Naive thymus-derived CD8-positive, alpha-beta T cell (primary cell): ENCODE measurements at places on chromosomes 4 and X.

DNA sequence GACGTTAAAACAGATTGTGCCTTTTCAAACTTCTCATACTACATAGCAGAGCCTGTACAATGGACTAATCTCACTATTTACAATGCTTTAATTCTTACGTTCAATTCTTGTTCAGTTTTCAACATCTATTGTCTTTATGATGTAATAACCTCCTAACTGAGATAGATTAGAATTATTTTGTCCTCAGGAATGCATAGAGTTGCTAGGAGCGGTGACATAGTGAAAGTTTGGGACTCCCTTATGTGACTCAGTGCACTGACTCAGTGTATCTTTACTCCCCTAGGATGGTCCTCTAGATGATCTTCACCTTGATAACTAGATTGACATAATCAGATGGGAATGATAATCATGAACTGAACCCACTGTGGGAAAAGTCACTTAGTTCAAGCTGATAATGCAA, 151.5 kb downstream of the VEGFC start:
- no peaks in the 10 kb centered on the region for H3K36me3 ChIP-seq
- H3K27me3 ChIP-seq: no peaks in the 10 kb centered on the region
- H3K4me3 ChIP-seq: no peak overlapping the region
- no peak overlapping the region for H3K27ac ChIP-seq
- H3K4me1 ChIP-seq: no peaks in the 10 kb centered on the region
- DNase-seq: no peak

- H3K4me1 ChIP-seq: no peaks in the 10 kb centered on the region
- H3K4me3 ChIP-seq: no peak overlapping the region
- no peak for DNase-seq
- no peaks in the 10 kb centered on the region for H3K36me3 ChIP-seq
- no peak overlapping the region for H3K27ac ChIP-seq
- H3K27me3 ChIP-seq: no peaks in the 10 kb centered on the region
Observed at GRCh38 chrX:29496636-29497180, 718.7 kb upstream of the MAGEB2 start.

GRCh38 chr4:26130841-26131432, 189.9 kb upstream of the RBPJ start:
- H3K36me3 ChIP-seq: no peaks in the 10 kb centered on the region
- peaks cover 4% of the 10 kb centered on the region for H3K27me3 ChIP-seq
- H3K27ac ChIP-seq: no peak overlapping the region
- peaks cover 5% of the 10 kb centered on the region for H3K4me1 ChIP-seq
- no peak for DNase-seq

DNA sequence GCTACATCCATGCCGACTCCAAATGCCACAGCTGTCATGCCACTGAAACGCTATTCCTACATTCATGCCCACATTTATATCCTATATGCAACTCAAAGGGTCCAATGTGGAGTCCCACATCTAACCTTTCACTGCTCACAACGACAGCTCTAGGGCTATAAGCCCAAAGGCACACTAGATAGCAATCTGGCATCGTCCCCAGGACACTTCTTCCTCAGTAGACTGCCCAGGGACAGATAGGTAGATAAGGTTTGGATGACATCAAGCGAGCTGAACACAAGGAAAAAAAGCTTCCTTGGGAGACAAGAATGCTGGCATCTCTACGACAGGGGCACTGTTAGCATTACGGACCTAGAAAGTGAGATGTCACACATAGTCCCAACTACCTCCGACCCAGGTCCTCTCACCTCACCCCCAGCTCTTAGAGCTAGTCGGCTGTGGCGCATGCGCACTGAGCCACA, 685 bp downstream of the RAB9B start:
- peaks cover 3% of the 10 kb centered on the region for H3K4me1 ChIP-seq
- no peak for DNase-seq
- peak overlapping the region; percentile 72 for H3K27ac ChIP-seq
- no peaks in the 10 kb centered on the region for H3K36me3 ChIP-seq

DNA sequence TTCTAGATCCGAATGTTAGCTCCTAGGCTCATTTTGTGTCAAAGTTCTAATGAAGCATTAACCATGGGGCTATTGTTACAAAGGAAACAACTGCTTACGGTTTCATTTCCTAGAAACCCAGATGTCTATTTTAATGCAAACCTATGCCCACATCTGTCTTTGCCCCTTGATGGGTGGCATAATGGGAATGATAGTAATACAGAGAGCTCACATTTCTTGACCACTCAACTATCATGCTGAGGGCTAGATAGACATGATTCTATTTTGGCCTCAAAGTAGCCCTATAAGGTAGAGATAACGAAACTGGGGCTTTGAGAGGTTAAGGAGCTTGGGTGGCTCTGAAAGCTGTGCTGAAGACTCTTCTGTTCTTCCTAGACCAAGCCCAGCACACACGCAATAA, 1.9 kb downstream of the TLR7 start:
- H3K4me3 ChIP-seq: no peak overlapping the region
- H3K4me1 ChIP-seq: peaks cover 1% of the 10 kb centered on the region
- no peaks in the 10 kb centered on the region for H3K27me3 ChIP-seq

- peaks cover 5% of the 10 kb centered on the region for H3K36me3 ChIP-seq
- no peaks in the 10 kb centered on the region for H3K27me3 ChIP-seq
- peak overlapping the region; percentile 81 for H3K4me3 ChIP-seq
- no peak for DNase-seq
- peak overlapping the region; percentile 79 for H3K27ac ChIP-seq
Observed at GRCh38 chr4:109730619-109731545, 1.0 kb upstream of the PLA2G12A start.

DNA sequence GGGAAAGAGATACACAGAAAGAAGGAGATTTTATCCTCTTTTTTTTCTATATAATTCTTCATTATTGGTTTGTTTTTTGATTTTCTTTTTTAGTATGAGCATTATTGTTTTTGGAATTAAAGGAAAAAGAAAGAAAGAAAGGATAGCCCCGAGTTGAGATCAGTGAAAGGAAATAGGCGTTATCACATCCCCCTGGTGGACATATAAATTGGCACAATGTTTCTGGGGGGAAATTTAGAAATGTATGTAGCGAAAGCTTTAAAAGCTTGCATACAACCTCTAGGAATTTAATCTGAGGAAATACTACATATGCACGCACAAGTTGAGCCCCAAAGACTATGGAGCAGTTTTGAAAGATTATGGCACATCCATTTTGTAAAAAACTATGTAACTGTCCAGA, 226.3 kb upstream of the LDB2 start:
- H3K27me3 ChIP-seq: no peaks in the 10 kb centered on the region
- no peak overlapping the region for H3K4me3 ChIP-seq
- H3K27ac ChIP-seq: no peak overlapping the region
- no peak for DNase-seq
- H3K36me3 ChIP-seq: no peaks in the 10 kb centered on the region

DNA sequence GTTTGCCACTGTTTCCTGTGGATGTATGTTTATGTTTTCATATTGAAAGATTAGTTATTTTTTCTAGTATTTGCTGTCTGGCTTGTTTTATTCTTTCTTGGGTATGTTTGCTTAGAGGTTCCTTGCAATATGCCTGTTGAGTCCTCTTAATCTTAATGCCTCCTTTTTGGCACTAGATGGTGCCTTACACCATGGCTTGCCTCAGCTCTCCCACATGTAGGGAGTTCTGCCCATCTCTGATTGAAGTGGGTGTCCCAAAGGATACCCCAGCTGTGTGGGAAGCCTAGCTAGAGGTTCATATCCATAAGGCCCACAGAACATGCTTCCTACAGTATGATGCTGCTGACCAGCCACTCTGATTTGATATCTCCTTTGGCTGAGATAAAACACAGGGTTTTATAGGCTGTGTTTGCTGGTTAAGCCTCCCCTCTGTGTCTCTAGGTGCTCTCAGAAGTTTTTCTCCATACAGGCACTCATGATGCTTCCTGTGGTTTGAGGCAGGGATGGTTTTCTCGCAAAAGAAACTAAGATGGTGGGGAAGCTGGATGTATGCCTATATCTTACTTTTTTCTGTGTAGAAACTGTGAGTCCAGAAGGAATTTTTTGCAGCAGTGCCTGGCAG, 162.4 kb downstream of the ASB9 start:
- no peaks in the 10 kb centered on the region for H3K36me3 ChIP-seq
- H3K4me1 ChIP-seq: no peaks in the 10 kb centered on the region
- H3K27ac ChIP-seq: no peak overlapping the region
- H3K27me3 ChIP-seq: peaks cover 3% of the 10 kb centered on the region

- H3K27me3 ChIP-seq: no peaks in the 10 kb centered on the region
- H3K36me3 ChIP-seq: peaks cover 1% of the 10 kb centered on the region
- peak overlapping the region; percentile 88 for H3K4me3 ChIP-seq
- H3K27ac ChIP-seq: no peak overlapping the region
- H3K4me1 ChIP-seq: peaks cover 13% of the 10 kb centered on the region
- no peak for DNase-seq
Observed at GRCh38 chr4:80336582-80336981, 1.1 kb downstream of the CFAP299 start.

GRCh38 chr4:13705521-13706041, 78.1 kb upstream of the BOD1L1 start:
- H3K4me1 ChIP-seq: no peaks in the 10 kb centered on the region
- H3K4me3 ChIP-seq: no peak overlapping the region
- no peak overlapping the region for H3K27ac ChIP-seq
- H3K36me3 ChIP-seq: no peaks in the 10 kb centered on the region

DNA sequence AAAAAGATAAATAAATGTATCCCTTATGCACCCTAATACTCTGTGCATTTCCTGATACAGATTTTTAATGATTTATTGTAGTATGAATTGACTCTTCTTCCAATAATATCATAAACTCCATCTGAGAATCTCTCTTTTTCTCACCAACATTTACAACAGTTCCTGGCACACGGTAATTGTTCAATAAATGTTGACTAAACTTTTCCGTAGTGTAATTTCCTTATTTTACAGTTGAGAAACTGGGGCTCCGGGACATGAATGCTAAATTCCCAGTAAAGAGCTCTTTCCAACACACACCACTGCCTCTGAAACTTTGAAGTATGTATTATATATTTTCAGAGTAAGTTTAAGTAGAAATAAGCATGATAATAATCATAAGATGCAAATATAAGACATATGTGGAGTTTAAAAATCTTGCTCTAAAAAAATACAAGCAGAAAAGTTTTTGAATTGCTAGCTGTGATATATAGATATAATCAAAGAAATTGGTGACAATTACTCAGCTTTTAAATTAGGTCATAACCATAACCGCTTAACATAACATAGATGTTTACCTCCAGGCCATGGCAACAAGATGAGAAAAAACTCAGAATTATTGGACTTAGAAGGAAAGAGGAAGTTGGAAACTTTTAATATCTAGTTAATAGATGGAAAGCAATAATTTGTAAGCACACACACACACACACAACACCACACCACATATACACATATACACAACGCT, 28.2 kb upstream of the ANTXR2 start:
- H3K36me3 ChIP-seq: peaks cover under 1% of the 10 kb centered on the region
- H3K4me1 ChIP-seq: no peaks in the 10 kb centered on the region
- no peaks in the 10 kb centered on the region for H3K27me3 ChIP-seq
- H3K4me3 ChIP-seq: no peak overlapping the region
- no peak for DNase-seq

- H3K4me1 ChIP-seq: no peaks in the 10 kb centered on the region
- no peak for DNase-seq
- H3K27ac ChIP-seq: no peak overlapping the region
- H3K36me3 ChIP-seq: no peaks in the 10 kb centered on the region
- no peak overlapping the region for H3K4me3 ChIP-seq
Observed at GRCh38 chr4:129821073-129821472, 725.1 kb downstream of the C4orf33 start.

GRCh38 chr4:183905081-183905592, at the start of gene STOX2:
Gene STOX2 (plus strand): TSS chr4:183905307. CDS start chr4:183906791, 1,484 bp downstream.
- no peaks in the 10 kb centered on the region for H3K36me3 ChIP-seq
- peaks cover 9% of the 10 kb centered on the region for H3K4me1 ChIP-seq
- H3K4me3 ChIP-seq: peak within 1 kb of the TSS; percentile 70
- peaks cover 57% of the 10 kb centered on the region for H3K27me3 ChIP-seq

DNA sequence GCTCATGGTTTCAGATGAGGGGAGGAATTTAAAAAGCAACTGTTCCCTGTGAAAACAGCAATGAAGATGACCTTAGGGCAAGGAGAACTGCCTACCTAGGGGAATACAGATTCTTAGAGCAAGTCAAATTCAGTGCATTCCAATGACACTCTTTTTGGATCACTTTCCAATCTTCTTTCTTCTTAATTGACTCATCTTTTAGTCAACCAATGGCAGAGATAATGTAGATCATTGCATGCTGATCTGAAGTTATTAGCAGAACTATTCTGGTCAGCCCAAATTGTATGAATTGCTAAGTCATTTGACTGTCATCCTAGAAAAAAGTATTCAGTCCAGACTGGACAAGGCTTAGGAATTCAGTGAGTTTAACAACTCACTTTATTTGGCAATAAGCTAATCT, 12.6 kb upstream of the NR3C2 start:
- H3K4me1 ChIP-seq: peaks cover 3% of the 10 kb centered on the region
- no peak for DNase-seq
- H3K4me3 ChIP-seq: no peak overlapping the region
- H3K36me3 ChIP-seq: no peaks in the 10 kb centered on the region

DNA sequence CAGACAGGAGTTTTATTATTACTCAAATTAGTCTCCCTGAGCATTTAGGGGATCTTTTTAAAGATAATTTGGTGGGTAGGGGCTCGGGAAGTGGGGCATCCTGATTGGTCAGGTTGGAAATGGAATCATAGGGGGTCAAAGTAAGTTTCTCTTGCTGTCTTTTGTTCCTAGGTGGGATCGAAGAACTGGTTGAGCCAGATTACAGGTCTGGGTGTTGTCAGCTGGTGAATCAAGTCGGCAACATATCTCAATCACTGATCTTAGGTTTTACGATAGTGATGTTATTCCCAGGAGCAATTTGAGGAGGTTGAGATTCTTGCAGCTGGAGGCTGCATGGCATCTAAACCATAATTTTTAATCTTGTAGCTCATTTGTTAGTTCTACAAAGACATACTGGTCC, 629.5 kb upstream of the AMOT start:
- H3K4me3 ChIP-seq: no peak overlapping the region
- no peak for DNase-seq
- no peaks in the 10 kb centered on the region for H3K27me3 ChIP-seq
- no peaks in the 10 kb centered on the region for H3K36me3 ChIP-seq
- no peaks in the 10 kb centered on the region for H3K4me1 ChIP-seq
- no peak overlapping the region for H3K27ac ChIP-seq

- no peak overlapping the region for H3K4me3 ChIP-seq
- no peaks in the 10 kb centered on the region for H3K27me3 ChIP-seq
- no peaks in the 10 kb centered on the region for H3K4me1 ChIP-seq
- H3K36me3 ChIP-seq: no peaks in the 10 kb centered on the region
- no peak for DNase-seq
Observed at GRCh38 chr4:179128299-179128698, 1686.1 kb upstream of the AGA start.

GRCh38 chrX:30620980-30621618, 32.1 kb upstream of the GK start:
- no peak for DNase-seq
- H3K27me3 ChIP-seq: no peaks in the 10 kb centered on the region
- no peaks in the 10 kb centered on the region for H3K36me3 ChIP-seq
- H3K4me3 ChIP-seq: no peak overlapping the region
- no peaks in the 10 kb centered on the region for H3K4me1 ChIP-seq
- no peak overlapping the region for H3K27ac ChIP-seq

- no peaks in the 10 kb centered on the region for H3K27me3 ChIP-seq
- DNase-seq: no peak
- H3K27ac ChIP-seq: no peak overlapping the region
- H3K36me3 ChIP-seq: no peaks in the 10 kb centered on the region
- H3K4me3 ChIP-seq: no peak overlapping the region
Observed at GRCh38 chr4:32022071-32022470, 1301.9 kb downstream of the PCDH7 start.
